ENCODE measurements at places on chromosomes 3 and 15. TPM values are rescaled to one million over a fixed set of nuclear protein-coding genes. Genes with fewer than 3 reads are reported as not detected.

Gene ADPRH
- 5.6 TPM for total RNA-seq

Gene FEZF2
- not detected for total RNA-seq

Gene KBTBD8
- total RNA-seq = 6.3 TPM

Gene NANOGP8
- total RNA-seq = not detected

Gene ROBO2
- total RNA-seq = under 0.01 TPM

Gene HRG
- not detected for total RNA-seq

Gene H1-8
- not detected for total RNA-seq

Measured in regular cardiac myocyte (primary cell).